ENCODE measurements at places on chromosomes 16 and 17.

DNA sequence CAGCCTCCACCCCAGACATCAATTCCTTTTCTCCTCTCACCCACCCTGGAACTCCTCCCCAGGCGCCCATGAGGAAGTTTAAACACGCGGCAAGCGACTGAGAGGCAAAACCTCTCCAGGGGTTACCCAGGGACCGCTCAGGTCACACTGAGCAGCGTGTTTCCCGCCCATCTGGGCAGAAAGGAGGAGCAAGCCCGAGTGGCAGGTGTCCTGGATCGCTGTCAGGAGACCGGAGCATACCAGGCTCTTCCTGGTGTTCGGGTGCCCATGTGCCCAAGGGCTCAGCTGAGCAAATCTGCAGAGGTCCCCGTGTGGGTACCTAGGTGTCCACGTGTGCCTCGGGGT, 491 bp downstream of the SLC25A19 start:
- DNase-seq, result no peak

DNA sequence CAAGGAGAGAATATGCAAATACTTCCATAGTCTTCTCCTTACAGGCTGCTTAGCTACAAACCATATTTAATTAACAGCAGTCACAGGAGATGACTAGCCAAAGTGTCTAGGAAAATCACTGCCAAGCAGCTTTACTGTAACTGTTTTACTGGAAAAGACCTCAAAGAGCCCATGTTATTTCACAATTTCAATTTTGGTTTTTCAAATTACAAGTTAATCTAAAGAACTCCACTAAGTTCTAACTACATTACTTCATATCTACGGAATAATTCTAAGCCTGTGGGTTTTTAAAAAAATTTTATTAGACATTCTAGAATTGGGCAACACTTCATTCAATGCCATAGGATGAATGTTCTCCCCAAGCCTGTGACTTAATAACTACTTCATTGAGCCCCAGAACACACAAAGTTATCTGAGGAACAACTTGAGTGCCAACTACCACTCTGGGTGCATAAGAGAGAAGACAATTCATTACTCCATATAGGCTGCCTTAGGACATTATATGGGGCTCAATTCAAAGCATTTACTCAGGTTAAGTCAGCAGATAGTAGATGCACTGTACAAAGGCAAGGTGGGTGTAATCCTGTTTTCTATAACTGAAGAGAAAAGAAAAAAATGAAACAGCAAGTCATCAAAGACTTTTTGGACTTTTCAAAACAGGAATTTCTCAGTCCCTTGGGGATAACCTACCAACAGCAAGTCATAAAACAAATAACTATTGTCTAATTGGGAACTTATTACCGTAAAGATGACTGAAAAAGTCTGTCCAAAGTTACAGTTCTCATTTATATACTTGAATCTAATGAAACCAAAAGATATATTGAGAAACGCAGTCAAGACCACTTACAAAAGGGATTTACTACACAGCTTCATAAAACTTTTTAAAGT, 33.0 kb downstream of the STAT3 start:
- DNase-seq, result no peak

- DNase-seq, result no peak
Measured at GRCh38 chr17:37359682-37360188, 16.1 kb upstream of the C17orf78 start.

GRCh38 chr16:81626181-81626674, 152.9 kb upstream of the PLCG2 start:
- no peak for DNase-seq

DNA sequence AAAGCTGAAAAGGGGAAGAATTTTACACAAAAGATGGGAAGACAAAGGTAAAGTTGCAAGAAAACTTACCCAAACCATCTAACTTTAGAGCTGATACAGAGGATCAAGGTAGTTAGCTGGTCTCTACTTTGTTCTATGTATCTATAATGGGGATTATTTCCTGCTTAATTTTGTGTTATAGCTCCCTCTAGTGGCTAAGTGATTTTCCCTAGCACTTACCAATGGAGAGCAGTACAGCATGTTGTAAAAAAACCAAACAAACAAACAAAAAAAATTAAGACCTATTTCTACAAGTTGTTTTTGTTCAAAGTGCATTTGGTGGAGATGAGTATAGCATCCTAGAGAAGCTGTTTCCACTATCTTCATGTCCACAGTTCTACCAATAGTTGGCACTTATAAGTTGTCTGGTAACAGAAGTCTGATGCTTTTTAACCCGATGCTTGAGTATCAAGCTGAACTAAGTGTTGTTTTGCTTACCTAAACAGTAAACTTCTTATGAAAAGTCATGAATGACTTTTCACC, 7.5 kb downstream of the SRSF1 start:
- peak; percentile 54 for DNase-seq

DNA sequence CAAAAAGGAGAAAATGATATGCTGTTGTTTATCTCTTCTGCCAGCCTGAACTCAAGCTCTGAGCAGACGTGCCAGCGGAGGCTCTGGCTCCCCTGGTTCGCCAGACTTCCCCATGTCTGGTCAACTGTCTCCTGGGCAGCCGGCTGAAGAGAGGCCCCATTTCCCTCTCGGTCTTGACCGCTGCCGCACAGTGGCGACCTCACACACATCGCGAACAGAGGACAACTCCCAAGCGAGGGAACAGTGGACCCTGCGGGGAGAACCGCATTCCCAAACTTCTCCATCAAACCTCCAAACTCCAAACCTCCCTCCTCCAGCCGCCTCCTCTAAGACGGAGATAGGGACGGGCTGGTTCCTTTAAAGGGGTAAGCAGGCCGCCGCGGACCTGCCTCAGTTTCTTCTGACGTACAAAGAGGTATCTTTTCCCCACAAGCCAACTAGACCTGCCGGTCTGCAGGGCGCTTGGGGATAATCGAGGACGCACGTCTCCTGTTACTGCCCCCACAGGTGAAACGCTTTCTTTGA, 24.9 kb upstream of the RFFL start:
- peak; percentile 69 for DNase-seq

GRCh38 chr16:89422905-89423630, 67.3 kb downstream of the ANKRD11 start:
- DNase-seq, result no peak

GRCh38 chr17:48100160-48100559, 1.1 kb downstream of the CBX1 start:
- no peak for DNase-seq

- DNase-seq, result no peak
Measured at GRCh38 chr17:78239489-78239931, 8.1 kb downstream of the TMEM235 start.

DNA sequence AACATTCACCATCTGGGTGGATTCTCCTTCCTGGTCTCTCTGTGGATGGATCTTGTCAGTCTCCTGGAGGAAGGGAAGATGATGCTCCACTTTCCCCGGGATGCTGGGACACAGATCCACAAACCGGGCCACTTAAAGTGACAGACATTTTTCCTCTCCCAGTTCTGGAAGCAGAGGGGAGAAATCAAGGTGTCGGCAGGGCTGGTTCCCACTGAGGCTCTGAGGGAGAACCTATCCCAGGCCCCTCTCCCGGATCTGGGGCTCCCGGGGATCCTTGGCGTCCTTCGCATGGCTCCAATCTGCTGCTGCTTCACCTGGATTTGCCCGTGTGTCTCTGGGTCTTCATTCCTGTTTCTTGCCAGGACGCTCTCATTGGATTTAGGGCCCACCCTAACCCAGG, 263.1 kb upstream of the TNRC6C start:
- DNase-seq, result no peak

GRCh38 chr17:48543107-48543853, 1.6 kb downstream of the HOXB2 start:
- DNase-seq, result peak; percentile 66

GRCh38 chr17:74380086-74380958, 13.0 kb downstream of the GPR142 start:
- no peak for DNase-seq

DNA sequence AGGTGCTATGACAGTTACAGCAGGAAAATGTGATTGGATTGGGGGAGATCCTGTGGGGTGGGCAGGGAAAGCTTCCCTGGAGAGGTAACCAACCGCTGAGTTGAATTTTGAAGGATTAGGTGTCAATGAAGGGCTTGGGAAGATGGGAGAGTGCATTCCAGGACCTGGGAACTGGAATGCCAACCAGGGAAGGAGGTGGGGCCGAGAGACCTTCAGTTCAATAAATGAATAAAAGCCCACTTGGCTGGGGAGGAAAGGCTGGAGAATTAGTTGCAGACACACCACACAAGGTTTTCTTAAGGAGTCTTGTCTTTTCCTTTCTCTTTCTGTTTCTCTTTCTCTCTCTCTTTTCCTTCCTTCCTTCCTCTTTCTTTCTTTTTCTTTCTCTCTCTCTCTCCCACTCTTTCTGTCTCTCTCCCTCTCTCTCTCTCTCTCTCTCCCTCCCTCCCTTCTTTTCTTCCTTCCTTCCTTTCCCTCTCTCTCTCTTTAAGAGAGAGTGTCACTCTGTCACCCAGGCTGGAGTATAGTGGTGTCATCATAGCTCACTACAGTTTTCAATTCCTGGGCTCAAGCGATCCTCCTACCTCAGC, 3.3 kb downstream of the USP43 start:
- no peak for DNase-seq

DNA sequence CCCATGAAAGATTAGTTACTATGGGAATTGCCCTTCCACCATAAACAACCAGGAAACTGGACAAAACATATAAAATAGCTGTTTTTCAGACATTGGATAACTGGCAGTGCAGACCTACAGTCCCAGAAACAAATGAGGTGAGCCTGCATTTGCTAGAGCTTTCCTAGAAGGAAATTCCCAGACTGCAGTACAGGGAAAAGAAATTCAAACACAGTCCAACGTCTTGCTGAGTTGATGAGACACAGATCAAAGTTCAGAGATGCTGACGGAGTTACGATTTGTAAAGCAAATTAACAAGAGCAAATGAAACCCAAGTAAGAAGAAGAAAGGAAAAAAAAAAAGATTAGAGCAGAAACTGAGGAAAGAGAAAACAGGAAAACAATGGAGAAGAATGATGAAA, 41.3 kb upstream of the MNT start:
- no peak for DNase-seq

DNA sequence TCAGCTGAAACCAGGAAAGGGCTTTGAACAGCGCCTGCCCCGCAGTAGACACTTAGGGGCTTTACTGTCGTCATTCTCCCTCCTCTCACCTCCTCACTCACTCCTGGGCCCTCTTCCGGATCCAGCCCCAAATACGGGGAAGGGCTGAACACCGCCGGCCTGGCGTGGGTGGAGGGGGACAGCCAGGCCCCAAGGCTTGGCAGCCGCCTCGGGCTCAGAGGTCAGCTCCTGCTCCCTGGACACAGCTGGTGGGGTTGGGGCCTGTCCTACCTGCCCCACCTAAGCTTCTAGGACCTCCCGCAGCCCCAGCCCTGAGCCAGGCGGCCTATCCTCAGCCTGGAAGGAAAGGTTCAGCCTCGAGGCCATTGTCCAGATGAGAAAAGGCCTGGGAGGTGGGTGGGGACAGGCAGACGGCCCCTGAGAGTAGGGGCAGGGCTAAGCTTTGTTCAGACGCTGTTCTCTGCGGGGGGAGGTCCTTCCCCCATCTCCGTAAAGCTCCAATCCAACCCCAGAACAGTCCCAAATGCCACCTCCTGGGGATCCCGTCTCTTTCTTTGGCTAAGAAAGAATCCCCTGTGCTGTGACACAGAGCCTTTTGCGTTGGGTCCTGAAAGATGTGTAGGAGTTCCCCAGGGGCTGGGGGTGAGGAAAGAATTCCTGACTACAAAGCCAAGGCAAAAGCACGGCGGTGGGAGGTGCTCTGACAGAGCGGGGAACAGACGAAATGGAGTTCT, 881 bp upstream of the LLGL1 start:
- peak; percentile 41 for DNase-seq

DNA sequence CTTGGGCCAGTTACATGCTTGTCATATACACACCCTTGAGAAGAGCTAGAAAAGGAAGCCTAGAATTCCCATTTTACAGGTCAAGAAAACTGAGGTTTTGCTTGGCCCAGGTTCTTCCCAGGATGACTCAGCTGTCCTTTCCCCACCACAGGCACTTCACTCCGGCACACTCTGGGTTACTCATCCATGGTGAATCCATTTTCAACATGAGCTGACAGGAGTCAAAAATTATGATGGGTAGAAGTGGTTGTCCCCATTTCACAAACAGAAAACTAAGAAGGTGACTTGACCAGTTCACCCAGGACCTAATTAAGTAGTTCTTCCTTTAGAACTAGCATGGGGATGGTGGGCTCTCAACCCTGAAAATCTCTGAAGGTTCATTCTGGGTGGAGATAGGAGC, 67.2 kb downstream of the USP22 start:
- no peak for DNase-seq

- DNase-seq, result no peak
Measured at GRCh38 chr16:5851393-5851982, 753.9 kb upstream of the EEF2KMT start.

- no peak for DNase-seq
Measured at GRCh38 chr17:82016875-82017459, 5.7 kb downstream of the CENPX start.
